ENCODE measurements at places on chromosomes 12 and 14.

GRCh38 chr14:94601884-94602391, 10.3 kb upstream of the SERPINA3 start:
- DNase-seq: no peak

DNA sequence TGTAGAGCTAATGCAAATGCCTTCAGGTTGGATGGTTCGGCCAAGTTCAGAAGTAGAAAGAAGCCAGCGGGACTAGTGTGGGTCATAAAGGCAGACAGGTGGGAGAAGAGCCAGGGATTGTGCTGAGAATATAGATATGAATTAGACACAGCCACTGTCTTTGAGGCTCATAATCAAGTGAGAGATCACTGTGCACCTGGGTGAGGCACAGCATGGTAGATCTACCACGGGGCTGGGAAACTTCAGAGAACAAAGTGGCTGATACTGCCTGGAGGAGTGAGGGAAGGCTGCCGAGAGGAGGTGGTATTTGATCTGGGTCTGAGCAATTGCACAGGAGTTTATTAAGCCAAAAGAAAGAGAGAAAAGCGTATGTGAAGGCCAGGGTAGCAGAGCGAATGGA, 40.6 kb upstream of the CHST11 start:
- no peak for DNase-seq

- DNase-seq: no peak
These were observed 3.2 kb downstream of the AGAP2 start for GRCh38 chr12:57735198-57735855.

- DNase-seq: no peak
These were observed 59.7 kb upstream of the GPHB5 start for GRCh38 chr14:63378444-63378843.

DNA sequence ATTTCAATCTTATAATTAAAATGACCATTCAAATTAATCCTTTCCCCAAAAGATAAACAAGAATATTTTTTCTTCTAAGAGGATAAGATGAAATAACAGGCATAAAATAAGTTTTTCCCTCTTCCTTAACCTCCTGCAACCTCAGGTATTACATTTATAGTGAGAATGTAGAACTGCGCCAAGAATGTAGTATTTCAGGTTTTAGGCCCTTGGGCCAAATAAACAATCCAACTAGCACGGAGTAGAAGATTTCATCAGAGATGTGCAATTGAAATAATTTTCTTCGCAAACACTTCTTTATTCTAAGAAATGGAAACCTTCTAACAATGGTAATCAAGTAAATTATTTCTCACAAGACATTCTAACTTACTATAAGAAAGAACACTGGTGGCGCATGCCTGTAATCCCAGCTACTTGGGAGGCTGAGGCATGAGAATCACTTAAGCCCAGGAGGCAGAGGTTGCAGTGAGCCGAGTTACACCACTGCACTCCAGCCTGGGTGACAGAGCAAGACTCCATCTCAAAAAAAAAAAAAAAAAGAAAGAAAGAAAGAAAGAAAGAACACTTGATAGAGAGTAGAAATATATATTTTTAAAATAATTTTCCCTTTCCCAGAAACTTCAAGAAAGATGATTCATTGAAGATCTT, 100.8 kb downstream of the TAOK3 start:
- DNase-seq: peak; percentile 54

DNA sequence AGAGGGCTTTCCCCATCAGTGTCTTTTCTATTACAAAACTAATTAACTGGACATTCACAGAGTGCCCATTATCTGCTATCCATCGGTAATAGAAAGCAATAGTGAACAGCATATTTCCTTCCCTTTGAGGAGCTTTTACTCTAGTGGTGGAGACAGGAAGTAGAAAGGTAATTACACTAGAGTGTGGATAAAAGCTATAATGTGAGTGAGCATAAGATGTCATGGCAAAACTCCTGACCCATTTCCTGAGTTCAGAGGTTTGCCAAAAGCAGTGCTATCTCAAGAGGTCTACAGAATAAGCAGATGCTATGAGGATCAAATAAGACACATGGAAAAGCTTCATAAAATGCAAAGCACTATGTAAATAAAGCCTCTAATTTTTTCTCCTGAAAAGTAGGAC, 24.0 kb downstream of the TIMELESS start:
- DNase-seq: no peak

GRCh38 chr12:91741932-91742331, 403.7 kb downstream of the BTG1 start:
- DNase-seq: no peak

DNA sequence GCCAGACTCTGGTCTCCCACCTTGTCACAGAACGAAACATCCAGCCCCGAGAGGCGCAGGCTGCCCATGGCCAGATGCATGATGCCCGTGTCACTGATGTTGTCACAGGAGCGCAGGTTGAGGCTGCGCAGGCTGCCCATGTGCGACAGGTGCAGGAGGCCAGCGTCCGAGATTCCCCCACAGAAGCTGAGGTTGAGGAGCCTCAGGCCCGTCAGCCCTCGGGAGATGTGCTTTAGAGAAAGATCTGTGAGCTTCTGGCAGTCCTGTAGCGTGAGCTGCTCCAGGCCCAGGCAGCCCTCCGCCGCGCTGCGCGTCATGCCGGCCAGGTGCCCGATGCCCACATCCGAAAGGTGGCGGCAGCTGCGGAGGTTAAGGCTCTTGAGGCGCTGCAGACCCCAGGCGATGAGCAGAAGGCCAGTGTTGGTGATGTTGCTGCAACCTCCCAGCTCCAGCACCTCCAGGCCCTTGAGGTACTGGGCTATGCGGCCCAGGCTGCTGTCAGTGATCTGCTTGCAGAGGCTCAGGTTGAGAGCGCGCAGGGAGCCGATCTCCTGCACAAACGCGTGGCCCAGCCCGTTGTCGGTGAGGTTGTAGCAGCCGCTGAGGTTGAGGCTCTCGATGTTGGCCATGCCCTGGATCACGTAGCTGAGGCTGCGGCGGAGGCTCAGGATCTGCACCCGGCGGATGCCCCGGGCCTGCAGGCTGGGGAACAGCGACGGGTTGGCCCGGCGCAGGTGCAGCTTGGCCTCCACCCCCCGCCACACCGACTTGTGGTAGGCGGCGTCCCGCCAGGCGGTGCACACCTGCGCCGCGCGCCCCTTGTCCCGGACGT, 991 bp downstream of the FBXL14 start:
- peak; percentile 81 for DNase-seq

DNA sequence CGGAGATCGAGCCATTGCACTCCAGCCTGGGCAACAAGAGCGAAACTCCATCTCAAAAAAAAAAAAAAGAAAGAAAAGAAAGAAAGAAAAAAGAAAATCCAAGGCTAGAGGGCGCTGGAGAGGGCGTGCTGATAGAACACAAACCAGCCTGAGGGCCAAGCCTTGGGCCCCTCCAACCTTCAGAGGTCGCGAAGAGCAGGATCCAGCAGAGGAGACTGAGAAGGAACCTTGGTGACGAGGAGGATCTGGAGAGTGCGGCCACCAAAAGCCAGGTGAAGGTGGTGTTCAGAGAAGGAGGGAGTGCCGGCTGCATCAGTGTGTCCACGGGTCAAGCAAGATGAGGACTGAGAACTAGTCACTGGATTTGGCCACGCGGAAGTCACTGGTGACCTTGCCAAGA, 4.1 kb upstream of the DYNC1H1 start:
- no peak for DNase-seq

DNA sequence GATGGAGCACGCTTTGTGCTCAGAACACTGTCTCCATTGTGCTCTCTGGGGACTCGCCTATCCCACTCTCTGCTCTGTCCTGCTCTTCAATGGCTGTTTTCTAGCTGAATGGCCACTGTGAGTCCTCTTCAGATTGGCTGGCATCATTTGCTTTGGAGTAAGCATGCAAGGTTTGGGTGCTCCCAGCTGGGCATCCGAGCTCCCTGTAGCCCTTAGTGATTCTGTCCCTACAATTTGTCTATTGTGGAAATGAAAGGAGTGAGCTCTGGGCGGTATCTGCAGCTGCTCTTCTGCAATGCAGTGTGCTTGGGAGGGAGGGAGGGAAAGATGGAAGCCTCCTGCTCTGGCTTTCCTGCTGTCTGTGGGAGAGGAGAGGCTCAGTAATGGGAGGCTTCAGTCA, 84.8 kb downstream of the SMOC1 start:
- no peak for DNase-seq

- DNase-seq: no peak
These were observed 11.0 kb upstream of the RPS6KL1 start for GRCh38 chr14:74934041-74934440.

Data from Caco-2 (cell line).